ENCODE measurements at places on chromosomes 3 and 15.

DNA sequence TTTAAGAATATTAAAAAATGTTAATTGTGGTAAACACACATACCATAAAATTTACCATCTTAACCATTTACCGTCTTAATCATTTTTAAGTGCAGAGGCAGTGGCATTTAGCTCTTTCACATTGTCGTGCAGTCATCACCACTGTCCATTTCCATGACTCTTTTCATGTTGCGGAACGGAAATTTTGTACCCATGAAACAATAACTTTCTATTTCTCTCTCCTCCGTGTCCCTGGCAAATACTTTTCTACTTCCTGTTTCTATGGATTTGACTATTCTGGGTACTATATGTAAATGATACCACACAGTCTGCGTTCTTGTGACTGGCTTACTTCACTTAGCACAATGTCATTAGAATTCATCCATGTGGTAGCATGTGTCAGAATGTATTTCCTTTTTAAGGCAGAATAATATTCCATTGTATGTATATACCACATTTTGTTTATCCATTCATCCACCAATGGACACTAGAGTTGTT, 27.9 kb downstream of the AKAP13 start:
- no peak for DNase-seq

GRCh38 chr3:104738271-104738670, 628.4 kb upstream of the ALCAM start:
- no peak for DNase-seq

- no peak for DNase-seq
Measured at GRCh38 chr3:120567370-120568201, 28.6 kb upstream of the NDUFB4 start.

GRCh38 chr3:36514171-36514570, 133.9 kb downstream of the STAC start:
- DNase-seq = no peak

GRCh38 chr3:178671791-178672190, 135.6 kb downstream of the KCNMB2 start:
- no peak for DNase-seq

DNA sequence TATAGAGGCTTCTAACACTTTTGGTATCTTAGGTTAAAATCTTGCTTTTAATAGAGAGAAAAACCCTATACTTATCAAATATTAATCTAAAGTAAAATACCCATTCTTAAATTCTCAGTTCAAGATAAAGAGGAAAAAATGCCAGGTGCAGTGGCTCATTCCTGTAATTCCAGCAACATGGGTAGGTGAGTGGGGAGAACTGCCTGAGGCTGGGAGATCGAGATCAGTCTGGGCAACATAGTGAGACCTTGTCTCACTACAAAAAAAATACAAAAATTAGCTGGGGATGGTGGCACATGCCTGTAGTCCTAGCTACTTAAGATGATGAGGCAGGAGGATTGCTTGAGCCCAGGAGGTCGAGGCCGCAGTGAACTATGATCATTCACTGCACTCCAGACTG, 135.8 kb downstream of the CLASP2 start:
- DNase-seq = no peak

DNA sequence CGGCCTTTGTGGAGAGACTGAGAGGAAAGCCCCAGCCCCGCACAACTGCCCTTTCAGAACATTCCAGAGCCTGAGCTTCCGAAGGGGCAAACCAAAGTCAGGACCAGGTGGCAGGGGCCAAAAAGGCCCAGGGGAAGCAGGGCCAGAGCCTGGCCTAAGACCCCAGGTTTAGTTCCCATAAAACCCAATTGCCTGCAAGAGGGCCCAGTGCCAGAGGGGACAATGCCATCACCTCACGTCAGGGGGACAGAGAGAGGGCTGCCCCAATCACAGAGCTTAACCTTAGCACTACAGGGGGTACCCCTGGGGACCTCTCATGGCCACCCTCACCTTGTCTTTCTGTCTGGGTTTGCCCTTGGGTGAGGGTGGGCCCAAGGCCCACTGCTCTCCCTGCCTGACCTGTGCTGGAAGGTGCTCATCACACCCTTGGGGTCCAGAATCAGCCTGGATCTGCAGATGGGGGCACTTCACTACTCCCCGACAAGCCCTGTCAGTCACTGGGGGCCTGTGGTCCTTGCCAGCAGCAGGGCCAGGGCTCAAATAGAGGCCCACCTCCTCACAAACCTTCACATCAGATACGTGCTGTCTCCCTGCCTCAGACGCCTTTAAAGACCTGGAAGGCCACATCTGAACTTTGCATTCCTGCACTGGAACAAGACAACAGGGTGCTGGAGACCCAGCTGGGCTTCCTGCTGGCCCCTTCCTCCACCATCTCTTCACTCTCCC, 3.8 kb downstream of the CALML4 start:
- DNase-seq = no peak

DNA sequence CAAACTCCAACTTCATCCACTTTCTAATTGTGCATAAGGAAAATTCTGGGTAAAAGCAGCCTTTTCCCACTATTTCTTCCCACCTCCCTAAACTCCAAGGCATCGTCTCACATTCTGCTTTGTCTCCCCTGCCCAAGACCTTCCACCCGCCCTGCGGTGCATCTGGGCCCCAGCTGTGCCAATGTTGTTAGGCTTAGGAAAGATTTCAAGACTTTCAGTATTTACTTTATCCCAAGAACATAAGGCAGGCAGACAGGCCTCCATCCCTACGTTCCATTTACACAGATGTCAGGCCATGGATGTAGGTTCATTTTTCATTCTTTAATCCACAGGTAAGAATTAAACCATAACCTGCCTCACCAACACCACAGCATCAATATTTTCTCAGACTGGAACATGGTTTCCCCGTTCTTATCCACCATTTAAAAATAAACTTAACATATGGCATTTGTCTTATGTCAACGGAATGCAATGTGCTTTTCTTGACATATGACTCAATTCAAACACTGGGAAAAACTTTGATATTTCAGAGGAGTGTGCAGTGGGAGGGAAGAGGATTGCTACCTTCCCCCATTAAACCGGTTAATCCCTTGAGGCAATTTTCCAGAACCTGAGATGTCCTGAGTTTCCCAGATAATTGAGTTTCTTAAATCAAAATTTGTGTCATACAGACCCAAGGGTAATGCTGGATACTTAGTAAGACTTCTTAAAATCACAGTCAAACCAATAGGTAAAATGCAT, 238.0 kb upstream of the LRIG1 start:
- DNase-seq = no peak

DNA sequence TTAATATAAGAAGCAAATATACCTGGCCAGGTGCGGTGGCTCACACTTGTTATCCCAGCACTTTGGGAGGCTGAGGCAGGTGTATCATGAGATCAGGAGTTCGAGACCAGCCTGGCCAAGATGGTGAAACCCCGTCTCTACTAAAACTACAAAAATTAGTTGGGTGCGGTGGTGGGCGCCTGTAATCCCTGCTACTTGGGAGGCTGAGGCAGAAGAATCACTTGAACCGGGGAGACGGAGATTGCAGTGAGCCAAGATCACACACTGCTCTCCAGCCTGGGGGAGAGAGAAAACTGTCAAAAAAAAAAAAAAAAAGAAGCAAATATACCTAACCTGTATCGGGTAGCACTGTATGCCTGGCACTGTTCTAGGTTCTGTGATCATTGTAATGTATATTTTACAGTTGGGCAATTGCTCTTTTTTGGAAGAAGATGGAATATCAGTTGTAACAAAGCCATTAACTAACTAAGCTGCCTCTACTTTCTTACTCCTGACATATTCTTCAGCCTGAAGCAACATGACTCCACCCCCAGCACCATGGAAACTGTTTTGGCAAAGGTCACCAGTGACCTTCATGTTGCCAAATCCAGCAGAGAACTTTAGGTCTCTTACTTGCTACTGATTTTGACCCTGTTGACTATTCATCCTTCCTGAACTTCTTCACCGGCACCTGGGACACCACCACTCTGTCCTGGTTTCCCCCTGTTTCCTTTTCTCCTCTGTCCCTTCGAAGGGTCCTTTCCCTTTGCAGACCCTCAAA, 203.8 kb downstream of the RPLP1 start:
- DNase-seq = no peak
